ENCODE measurements at places on chromosomes 11 and 22. TPM values are rescaled to one million over a fixed set of nuclear protein-coding genes. Genes with fewer than 3 reads are reported as not detected.

Gene DAGLA
- 2.3 TPM for total RNA-seq

Gene SEC14L2
- total RNA-seq: 54.6 TPM

Gene PANX2
- total RNA-seq: not detected

Gene PGA5
- total RNA-seq: not detected

Gene OR8A1
- total RNA-seq: not detected

Gene GDPD4
- total RNA-seq: not detected

- peak; percentile 76 for DNase-seq
Measured at GRCh38 chr11:118437208-118438125, 1.2 kb downstream of the KMT2A start.

GRCh38 chr11:5691964-5692361 is 2.4 kb downstream of the TRIM22 start:
- DNase-seq: no peak

DNA sequence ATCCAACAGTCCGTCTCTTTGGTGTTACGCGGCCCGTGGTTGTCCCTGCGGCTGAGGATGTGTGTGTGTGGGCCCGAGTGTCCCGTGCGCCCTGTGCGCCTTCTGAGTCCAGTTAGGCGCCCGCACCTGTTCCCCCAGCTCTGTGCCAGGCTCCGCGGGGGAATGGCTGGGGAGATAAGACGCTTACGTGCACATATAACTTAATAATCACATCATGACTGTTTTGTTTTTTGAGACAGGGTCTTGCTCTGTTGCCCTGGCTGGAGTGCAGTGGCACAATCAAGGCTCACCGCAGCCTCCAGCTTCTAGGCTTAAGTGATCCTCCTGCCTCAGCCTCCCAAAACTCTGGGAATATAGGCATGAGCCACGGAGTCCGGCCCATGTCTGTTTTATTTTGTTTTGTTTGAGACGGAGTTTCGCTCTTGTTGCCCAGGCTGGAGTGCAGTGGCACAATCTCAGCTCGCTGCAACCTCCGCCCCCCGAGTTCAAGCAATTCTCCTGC is 817 bp downstream of the ARL2 start:
- no peak for DNase-seq

GRCh38 chr11:13339195-13340153 is 61.9 kb downstream of the BMAL1 start:
- DNase-seq: peak; percentile 92

- DNase-seq: no peak
Measured at GRCh38 chr11:83004746-83005556, 66.7 kb downstream of the RAB30 start.

DNA sequence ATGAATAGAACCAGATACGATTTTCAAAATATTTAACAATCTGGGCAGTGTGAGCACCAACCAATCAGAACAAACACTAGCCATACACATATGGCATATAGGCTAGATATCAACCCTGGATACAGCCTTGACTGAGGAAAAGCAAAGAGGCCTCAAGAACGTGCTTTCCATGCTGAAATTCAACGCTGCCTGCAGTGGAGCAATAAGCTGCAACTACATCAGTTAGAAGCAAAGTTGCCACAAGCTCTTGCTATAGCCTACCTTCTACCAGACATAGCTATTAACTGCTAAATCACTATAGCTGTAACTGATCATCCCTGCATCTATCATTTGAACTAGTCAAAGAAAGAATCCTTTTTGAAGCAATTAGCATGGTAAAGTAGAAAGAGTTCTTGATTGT is 42.5 kb downstream of the DENND5A start:
- DNase-seq: no peak

GRCh38 chr11:64373598-64373974 is 14.6 kb downstream of the RPS6KA4 start:
- no peak for DNase-seq

DNA sequence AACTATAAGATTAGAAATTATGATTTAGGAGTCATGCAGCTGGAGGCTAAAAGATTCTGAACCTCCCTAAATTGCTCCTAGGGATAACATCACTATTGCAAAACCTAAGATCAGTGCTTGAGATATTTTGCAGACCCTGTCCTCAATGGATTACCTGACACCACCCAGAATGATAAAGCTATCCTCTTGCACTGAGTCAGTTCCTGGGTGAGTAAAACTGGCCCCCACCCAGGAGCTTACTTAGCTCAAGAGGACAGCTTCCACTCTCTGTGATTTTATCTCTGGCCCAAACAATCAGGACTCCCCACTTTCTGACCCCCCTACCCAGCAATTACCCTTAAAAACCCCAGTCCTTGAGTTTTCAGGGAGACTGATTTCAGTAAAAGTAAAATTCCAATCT is 2074.4 kb upstream of the RAG2 start:
- DNase-seq: no peak

- DNase-seq: no peak
Measured at GRCh38 chr11:23509821-23510220, 649.5 kb upstream of the CCDC179 start.

DNA sequence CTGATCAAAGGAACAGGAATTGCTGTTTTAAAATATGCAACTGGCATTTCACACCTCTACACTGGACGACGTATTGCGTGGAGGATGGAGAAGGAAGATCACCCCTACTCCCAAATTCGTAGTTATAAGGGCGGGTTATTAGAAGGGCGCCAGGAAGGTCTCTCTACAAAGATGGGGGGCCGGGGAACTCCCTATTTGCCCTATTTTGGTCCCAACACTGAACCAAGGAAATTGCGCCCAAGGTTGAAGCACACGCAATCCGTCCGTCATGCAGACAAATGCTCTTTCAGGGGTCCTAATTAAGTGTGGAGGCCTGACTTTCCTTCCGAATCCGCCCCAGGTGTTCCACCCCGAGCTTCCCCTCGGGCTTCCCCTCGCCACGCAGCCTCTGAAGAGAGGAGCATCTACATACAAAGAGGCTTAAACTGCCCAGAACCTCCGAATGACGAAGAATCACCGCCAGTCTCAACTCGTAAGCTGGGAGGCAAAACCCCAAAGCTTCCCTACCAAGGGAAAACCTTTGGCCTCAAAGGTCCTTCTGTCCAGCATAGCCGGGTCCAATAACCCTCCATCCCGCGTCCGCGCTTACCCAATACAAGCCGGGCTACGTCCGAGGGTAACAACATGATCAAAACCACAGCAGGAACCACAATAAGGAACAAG is 396 bp downstream of the NPAT start:
- DNase-seq: no peak

- peak; percentile 79 for DNase-seq
Measured at GRCh38 chr11:69131644-69132300, 24.0 kb upstream of the SMIM38 start.

- DNase-seq: no peak
Measured at GRCh38 chr11:11215944-11216343, 137.1 kb downstream of the CSNK2A3 start.

DNA sequence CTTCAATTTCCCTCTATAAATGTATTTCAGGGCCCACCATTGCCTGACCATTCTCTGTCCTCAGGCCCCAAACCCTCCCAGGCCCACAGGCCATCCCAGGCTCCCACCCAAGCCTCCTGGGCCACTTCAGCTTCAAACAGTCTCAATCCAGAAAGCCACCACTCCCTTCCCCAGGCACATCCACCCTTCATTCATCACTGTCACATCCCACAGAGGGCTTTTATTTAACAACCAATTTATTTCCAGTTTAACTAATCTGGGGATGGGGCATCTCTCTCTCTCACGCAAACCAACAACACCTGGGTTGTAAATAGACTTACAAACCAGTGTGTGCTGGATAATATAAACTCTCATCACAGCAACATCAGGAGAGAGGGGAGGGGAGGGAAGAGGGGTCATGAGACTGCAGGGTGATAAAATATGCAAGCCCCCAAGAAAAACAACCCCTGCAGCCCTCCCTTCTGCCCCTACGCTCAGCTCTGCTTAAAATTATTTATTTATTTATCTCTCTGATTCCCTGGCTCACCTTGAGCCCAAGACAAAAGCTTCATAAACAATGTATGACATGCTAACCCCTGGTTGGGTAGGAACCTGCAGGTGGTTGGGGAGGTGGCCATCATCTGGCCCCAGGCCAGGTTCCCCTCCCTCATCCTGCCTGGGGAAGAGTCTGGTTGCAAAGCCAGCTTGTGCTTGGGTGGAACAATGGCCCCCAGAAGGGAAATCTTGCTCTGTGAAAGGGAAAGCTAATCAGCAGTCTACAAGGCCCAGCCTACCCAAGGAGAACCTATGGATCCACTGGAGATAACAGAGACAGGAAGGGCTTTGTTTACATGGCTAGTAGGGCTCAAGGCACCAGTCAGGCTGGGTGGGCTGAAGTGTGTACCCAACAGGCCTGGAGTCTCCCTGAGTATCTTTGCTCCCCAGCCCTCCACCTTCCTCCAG is 359.2 kb downstream of the BUD13 start:
- DNase-seq: no peak

- DNase-seq: no peak
Measured at GRCh38 chr11:114616516-114616915, 20.9 kb upstream of the NXPE4 start.

DNA sequence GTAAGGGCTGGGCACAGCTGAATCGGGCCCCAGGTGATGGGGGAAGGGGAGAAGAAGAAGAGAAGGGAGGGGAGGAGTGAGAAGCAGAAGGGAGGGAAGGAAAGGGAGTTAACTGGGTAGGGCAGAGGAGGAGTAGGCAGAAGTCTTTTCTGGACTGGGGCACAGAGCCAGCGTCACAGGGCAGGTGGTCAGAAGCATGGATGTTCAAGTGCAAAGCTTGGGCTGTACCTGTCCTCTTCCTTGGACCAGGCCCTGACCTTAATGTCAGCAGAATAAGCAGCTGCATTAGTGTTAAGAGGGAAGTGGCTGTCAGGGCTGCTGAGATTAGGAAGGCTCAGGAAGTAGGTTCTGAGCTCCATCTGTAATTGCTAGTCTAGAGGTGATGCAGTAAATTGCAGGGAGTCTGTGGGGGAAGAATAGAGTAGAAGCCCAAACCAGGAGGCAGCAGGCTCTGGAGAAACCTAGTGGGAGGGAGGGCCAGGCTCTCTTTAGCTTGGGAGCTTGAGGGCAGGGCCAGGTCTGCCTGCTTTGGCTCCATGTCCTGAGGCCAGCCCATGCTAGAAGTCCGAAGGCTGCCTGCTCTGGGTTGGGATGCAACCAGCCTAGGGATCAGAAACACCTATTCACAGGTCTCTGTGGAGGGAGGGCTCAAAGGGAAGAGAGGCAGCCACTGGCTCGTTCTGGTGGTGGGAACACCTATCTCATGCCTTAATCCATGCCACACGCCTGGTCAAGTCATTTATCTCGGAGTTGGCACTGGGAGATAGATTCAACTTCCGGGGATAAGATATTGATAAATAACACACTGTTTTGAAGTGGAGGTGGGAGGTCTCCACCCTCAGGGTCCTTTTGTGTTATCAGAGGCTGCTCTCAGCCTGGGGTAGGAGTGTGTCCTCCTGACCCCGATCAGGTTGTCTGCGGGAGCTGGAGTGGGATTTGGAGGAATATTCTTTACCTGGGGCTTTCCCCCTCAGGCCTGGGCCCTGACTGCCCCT is 1.7 kb upstream of the UCP3 start:
- DNase-seq: no peak

- DNase-seq: peak; percentile 79
Measured at GRCh38 chr11:43789700-43790443, 90.8 kb upstream of the ALKBH3 start.

GRCh38 chr22:47164514-47165337 is 402.3 kb downstream of the TBC1D22A start:
- no peak for DNase-seq

DNA sequence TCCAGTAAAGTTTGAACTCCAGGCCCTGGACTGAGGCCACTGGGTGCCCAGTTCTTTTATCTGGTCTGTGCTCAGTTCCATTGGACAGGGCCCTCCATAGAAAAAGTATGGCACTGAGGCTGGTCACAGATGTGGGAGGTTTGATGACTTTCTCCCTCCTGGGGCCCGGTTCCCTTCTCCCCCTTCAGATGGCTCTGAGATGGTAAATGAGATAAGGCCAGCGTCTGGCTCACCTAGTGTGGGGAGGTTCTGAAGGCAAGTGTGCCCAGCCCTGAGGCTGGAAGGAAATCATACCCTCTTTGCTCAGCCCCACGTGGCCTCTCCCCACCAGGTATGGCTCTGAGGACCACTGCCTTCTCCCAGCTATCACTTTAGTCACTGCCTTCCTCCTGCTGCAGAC is 1.5 kb upstream of the CLDN5 start:
- no peak for DNase-seq

GRCh38 chr11:27041141-27041899 is 705 bp downstream of the BBOX1 start:
- no peak for DNase-seq

DNA sequence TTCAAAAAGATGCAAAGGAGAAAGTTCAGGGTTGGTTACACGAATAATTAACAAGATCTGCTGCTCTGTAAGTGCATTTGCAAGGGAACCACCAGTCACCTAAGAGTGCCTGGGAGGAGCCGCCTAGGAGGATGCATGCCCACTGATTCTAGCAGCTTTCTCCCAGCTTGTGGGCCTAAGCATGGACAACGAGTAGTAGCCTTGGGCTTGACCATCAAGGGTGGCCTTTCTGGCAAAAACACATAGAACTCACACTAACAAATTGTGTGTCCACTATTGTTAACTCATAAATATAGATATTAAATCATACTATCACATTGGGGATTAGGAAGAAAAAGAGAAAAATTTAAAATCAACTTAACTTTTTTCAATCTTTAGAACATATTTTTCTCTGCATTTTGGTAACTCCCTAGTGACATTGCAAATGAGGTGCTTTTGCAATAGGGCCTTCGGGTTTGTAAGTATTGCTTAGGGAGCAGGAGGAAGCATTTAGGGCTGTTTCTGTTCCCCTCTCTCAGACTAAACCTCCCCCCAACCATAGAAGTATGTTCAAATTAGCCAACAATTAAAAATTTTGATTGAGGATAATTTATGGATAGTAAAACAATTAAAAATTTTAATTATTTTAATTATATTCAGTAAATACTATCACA is 57.3 kb upstream of the CEP295 start:
- no peak for DNase-seq

DNA sequence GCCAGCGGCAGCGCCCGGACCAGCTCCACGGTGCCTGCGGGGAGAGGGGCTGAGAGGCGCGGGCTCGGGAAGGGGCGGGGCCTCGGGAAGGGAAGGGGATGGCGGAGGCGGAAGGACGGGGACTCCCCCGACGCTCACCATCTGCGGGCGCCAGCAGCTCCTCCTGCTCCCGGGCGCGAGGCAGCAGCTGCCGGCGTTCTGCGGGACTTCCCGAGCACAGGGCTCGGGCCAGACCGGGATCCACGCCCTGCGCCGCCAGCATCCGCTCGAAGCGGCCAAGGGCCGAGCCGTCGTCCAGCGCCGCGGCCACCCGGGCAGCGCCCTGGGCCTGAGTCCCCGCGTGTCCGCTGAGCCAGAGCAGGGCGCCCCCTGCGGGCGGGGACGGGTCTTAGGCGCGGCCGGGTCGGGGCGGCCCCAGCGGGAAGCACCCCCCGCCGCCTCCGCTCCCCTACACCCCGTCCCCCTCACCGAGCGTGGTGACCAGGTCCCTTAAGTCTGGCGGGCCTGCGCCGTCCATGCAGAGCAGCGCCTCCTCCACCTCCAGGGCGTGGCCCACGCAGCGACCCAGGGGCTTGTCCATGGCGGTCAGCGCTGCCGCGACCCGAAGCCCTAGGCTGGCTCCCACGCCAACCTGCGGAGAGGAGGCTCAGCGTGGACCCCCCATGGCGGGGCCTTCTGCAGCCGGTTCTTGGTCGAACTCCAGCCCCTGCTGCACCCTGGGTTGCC is 873 bp upstream of the SCO2 start:
- DNase-seq: peak; percentile 79

GRCh38 chr11:2754008-2754407 is 54.2 kb upstream of the KCNQ1OT1 start:
- DNase-seq: no peak

- no peak for DNase-seq
Measured at GRCh38 chr22:39078329-39078728, 1.3 kb downstream of the APOBEC3G start.

GRCh38 chr11:61958590-61958989 is 8.4 kb downstream of the BEST1 start:
- DNase-seq: no peak

All from GM23248 (cell line).